ENCODE measurements at places on chromosomes 4 and X.

GRCh38 chr4:89175611-89176010, 64.3 kb downstream of the TIGD2 start:
- no peak for DNase-seq

GRCh38 chrX:68574240-68574639, 73.2 kb upstream of the STARD8 start:
- DNase-seq, result no peak

GRCh38 chr4:123826896-123827295, 430.3 kb downstream of the SPRY1 start:
- no peak for DNase-seq

DNA sequence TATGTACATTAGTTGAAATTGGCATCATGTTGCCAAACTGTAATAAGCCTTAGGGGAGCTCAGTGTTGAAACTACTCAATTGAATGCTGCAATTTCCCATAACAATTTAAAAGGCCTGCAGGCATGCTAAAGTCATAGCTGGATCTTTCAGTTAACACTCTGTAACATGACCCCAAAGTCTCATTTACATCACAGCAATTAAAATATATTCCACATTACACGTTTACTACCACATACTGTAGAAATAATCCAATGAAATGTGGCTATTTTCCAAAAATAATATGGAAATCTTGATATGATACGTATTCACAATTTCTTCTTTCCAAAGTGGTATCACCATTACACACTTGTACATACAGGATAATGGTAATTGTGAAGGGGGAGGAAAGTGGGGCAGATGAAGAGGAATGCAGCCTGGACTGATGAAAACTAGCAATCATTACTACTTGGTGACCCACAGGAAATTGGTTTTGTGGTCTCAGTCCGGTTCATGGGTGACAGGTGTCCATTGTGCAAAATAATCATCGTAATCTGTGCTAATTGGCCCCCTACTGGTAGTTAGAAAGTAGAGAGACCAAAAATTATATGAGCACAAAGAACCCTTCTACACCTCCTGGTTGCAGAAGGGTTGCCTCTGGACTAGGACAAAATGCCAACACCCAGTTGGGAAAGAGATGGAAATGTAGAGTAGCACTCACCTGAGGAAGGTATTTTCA, 63.7 kb downstream of the TENM3 start:
- no peak for DNase-seq

DNA sequence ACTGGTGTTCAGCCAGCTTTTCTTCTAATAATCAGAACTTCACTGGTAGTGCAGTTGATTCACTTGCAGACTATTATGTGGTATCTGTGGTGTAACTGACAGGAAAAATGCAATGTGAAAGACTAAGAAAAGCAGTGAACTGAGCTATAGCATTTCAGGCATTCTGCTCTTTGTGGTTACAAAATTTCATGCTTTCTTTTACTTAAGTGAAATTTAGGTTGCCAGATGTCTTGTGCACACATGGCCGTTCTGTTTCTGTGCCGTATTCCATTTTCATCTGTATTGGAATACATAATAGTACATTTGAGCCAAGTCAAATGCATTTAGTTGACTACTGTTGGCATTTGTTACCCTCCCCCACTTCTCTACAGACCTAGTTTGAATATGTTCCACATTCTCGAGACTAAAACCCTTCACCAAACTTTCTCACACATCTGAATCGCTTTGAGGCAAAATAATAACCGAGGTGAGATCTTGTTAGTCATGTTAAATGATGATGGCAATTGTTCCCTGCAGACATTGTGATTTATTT, 8.2 kb downstream of the RTL3 start:
- DNase-seq, result no peak

- no peak for DNase-seq
These were observed 2.7 kb downstream of the CT47C1 start for GRCh38 chrX:119075270-119076025.

- no peak for DNase-seq
These were observed 206.4 kb upstream of the BCOR start for GRCh38 chrX:40304115-40304514.

Data from stimulated activated CD4-positive, alpha-beta T cell treated with anti-CD3 and anti-CD28 coated beads, Interleukin-15, amount 100 ng/mL, for 1 hour (primary cell).